Fibroblast of villous mesenchyme (primary cell): ENCODE measurements at places on chromosomes 16 and 17. TPM values are rescaled to one million over a fixed set of nuclear protein-coding genes. Genes with fewer than 3 reads are reported as not detected.

The KRTAP9-8 gene
- total RNA-seq: not detected in 2 replicates

The SETD6 gene
- 8.2 and 8.7 TPM in 2 replicates for total RNA-seq

The RAC3 gene
- 6.4 and 9.1 TPM in 2 replicates for total RNA-seq

The NHLRC4 gene
- 1.7 and 3.2 TPM in 2 replicates for total RNA-seq

The MGAT5B gene
- 0.32 and 0.43 TPM in 2 replicates for total RNA-seq

The PARD6A gene
- total RNA-seq: 0.97 and 2.6 TPM in 2 replicates

The CA7 gene
- not detected in 2 replicates for total RNA-seq
